ENCODE measurements at places on chromosomes 7 and 10.

GRCh38 chr7:1095621-1096155 lies 7.8 kb downstream of the GPER1 start:
- no peak for DNase-seq

- DNase-seq: no peak
Measured at GRCh38 chr10:66321723-66322665, 603.8 kb upstream of the LRRTM3 start.

DNA sequence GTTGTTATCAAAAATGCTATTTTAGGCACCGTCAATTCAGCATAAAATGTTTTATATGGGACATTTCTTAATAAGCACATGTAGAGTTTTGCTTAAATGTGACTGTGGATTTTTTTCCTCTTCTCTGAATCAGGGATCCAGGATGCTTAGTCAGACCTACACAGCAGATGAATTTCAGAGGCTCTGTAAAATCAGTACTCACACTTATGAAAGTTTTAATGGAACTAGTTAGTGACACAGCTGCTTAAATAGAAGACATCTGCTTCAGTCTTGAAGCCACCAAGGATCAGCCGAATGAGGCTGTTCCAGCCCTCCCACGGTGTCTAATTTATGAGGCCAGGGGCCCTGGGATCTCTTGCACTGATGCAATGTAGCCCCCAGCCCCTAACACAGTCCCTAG lies 136.0 kb downstream of the MYOF start:
- DNase-seq: no peak

DNA sequence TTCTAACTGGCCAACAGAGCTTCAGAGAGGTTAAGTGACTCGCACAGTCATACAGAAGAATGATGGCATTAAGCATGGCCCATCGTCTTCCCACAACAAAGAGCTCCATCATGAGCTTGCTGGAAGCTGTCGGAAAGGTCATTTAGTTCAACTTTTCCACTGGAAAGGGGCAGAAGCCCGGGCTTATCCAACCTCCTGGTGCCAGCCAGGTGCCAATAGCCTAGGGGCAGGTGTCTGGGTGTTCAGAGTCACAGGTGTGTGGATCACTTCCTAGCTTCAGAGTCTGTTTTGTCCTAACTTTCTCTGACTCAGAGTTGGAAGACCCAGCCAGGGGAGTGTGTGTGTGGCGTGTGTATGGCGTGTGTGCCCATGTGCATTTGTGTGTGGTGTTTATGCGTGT lies 1.3 kb upstream of the TRPV6 start:
- DNase-seq: no peak

Measured in GOT3 (cell line).